ENCODE measurements at places on chromosomes 4 and X. TPM values are rescaled to one million over a fixed set of nuclear protein-coding genes. Genes with fewer than 3 reads are reported as not detected.

DNA sequence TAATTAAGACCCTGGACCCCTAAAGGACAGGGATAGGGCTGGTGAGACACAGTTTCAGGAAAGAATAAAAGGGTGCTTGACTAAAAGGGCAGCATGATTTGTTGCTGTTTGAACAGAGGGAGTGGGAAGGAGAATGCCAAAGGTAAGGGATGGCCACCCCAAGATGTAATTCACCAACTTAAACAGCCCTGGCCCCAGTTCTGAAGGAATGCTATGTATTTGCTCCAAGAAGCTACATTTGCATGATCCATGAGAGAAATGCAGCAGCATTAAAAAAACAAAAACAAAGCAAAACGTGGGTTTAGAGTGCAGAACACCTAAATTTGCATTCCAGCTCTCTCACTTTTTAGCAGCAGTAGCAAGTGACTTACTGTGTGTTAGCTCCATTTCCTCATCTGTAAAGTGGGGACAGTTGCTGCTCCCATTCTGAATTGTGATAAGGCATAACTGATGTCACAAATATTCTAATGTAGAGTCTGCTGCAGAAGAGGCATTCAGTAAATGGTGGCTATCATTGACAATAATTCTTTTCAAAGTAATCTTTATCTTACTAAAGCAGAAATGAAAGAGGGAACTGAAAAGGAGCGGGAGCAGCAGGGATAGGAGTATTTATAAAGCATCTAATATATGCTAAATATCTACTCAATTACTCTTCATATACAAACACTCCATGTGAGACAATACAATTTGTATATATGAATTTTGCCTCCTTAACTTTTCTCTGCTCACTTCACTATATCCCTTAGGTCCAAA is 115.8 kb downstream of the PPARGC1A start:
- DNase-seq = no peak
- H3K4me3 ChIP-seq = no peak overlapping the region
- no peaks in the 10 kb centered on the region for H3K4me1 ChIP-seq
- no peak overlapping the region for H3K27ac ChIP-seq
- H3K27me3 ChIP-seq = no peaks in the 10 kb centered on the region

Gene HELT
- total RNA-seq = not detected

Gene CCDC158
- total RNA-seq = 4.3 TPM

DNA sequence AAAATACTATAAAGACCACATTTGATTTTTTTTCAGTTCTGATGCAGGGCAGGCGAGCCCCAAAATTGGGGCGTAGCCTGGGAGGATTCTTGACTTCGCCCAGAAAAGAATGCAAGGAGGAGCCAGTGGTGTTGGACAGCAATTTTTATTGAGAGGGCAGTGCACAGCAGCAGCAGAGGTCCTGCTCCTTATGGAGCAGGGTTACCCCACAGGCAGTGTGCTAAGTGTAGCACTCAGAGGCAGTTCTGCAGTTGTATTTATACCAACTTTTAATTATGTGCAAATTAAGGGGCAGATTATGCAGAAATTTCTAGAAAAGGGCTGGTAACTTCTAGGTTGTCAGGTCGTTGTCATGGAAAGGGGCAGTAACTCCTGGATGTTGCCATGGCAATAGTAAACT is 69.9 kb downstream of the GASK1B start:
- no peaks in the 10 kb centered on the region for H3K27me3 ChIP-seq
- no peak overlapping the region for H3K27ac ChIP-seq
- no peak for DNase-seq

DNA sequence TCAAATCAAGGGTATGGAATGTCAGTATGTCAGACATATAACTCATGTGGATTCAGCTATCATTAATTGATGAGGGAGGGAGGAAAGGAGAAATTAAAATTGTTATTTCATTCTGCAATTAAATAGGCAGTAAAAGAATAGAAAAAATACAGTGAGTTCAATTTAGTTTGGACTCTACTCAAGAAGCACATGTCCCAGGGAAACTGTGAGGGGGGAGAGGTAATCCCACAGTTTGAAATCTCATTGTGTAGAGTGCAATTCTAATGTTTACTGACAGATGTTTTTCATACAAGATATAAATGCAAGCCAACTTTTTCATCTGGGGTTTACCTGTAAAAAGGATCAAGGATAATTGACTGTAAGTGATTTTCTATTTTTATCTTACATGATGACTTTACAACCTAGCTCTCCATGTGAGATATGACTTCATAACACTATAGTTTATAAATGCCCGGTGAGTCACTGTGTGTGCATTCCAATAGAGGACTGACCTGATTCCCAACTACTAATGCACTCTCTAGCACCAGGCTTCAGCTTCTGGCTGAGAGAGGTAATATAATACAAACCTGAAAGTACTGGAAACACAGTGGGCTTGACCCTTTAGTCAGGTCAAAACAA is 35.2 kb upstream of the SCD5 start:
- H3K4me3 ChIP-seq = no peak overlapping the region
- H3K4me1 ChIP-seq = no peaks in the 10 kb centered on the region
- H3K27ac ChIP-seq = no peak overlapping the region
- no peaks in the 10 kb centered on the region for H3K27me3 ChIP-seq

Gene ARHGAP6
- total RNA-seq = 10.1 TPM

DNA sequence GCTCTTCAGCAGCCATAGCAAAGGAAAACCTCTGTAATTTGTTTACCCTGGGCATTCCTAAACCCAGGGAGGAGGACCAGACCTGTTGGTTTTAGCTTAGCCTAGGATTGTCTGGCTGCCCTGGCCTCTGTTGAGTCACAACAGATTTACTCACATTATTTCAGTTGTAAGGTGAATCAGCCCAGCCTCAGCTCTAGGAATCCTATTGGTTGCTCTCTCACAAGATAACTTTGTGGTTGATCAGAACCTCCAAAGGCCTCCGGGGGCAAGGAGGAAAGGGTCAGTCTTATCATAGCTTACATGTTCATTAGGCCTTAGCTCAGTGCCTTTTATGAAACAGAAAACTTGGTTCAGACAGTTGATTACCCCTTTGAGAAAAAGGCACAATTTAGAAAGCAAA is 41.0 kb downstream of the PDK3 start:
- H3K36me3 ChIP-seq = no peaks in the 10 kb centered on the region
- DNase-seq = no peak
- H3K27me3 ChIP-seq = no peaks in the 10 kb centered on the region
- no peaks in the 10 kb centered on the region for H3K4me1 ChIP-seq
- H3K27ac ChIP-seq = no peak overlapping the region

Gene IL3RA
- total RNA-seq = 2.9 TPM

DNA sequence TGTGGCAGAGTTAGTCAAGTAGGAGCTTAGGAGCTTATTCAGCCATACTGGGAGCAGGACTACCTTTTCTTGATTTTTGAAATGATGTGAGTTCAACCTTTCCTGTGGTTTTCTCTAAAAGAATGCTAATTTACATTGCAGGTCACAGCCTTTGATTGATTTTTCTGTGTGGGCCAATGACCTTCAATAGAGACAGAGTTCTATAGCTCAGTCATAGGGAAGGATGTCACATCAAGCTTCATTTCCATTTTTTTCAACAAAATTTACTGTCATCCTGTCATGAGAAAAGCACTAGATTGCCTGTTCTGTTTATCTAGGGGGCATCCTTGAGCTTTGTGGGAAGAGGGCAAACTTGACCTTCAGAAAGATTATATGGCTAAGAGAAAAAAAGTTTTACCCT is 448.7 kb downstream of the MID1IP1 start:
- no peaks in the 10 kb centered on the region for H3K4me1 ChIP-seq
- DNase-seq = no peak
- H3K4me3 ChIP-seq = no peak overlapping the region
- no peak overlapping the region for H3K27ac ChIP-seq

Gene PCDH10
- 0.44 TPM for total RNA-seq

Measured in breast epithelium (tissue), 4 donors.